Kidney glomerular epithelial cell (primary cell): ENCODE measurements at places on chromosomes 4 and X.

DNA sequence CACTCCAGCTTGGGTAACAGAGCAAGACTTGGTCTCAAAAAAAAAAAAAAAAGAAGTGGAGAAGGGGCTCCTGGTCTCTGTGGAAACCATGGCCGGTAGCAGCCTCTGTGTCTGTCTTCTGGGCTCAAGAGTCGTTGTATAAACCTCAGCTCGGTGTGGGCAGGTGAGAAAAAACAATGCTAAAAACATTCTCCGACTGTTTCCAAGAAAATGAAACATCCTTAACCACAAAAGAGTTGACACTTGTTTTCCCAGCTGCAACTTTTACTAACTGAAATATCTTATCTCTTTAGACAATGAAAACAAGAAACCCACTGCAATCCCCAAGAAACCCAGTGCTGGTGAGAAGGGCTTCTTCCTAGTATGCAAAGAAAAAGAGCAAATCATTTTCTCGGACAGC is 26.2 kb downstream of the CD99 start:
- DNase-seq: no peak

GRCh38 chrX:96924581-96924980 is 40.9 kb downstream of the RPA4 start:
- DNase-seq: no peak

DNA sequence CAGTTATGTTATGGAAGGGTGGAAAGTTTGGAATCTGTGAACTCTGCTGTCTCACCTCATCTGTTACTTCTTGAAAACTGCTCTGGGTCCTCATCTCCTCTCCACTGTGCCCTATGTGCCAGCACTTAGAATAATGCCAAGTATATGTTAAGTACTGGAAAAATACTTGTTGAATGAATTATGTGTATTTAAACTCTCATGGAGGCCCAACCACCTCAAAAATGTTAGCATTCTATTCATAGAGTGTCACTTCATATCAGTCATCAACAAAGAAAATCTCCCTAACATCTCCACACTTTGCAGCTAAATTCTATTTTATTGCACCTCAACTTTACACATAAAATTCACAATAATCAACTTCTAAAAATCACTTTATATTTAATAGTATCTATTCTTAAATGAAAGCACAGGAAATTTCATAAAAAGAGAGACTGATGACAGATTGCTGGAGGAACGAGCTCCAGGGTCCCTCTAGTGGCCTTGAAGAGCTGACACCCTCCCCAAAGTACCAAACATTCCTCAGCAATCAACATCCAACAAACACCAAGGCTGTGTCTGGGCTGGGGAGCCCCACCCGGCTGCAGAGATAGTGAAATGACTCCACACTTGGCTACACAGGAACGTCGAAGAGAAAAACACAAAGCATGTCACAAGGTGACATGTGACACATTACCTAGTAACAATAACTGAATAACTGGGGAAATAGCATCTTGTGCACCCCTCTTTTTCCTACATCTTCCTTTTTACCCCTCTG is 45.8 kb downstream of the SLC39A8 start:
- DNase-seq: peak; percentile 43

- DNase-seq: peak; percentile 2
These were observed 5.9 kb downstream of the IRAK1 start for GRCh38 chrX:154013614-154014360.

GRCh38 chr4:112704322-112704721 is 67.4 kb downstream of the LARP7 start:
- DNase-seq: no peak

DNA sequence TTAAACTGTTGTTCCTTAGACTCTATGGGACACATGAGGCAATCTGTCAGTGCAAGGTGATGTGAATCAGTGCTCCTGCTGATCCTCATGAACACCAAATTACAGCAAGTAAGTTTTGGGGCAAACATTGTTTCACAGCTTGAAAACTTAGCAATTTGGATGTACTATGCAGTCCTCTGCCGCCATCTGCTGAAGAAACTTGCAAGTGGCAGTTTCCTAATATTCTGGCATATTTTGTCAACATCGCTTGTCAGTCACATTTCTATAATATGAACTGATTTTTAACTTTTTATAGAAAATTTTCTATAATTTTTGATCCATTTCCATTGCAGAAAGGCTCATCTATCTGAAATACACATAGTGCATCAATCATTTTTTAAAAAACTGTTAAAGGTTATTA is 56.3 kb downstream of the ZAR1 start:
- peak; percentile 15 for DNase-seq

DNA sequence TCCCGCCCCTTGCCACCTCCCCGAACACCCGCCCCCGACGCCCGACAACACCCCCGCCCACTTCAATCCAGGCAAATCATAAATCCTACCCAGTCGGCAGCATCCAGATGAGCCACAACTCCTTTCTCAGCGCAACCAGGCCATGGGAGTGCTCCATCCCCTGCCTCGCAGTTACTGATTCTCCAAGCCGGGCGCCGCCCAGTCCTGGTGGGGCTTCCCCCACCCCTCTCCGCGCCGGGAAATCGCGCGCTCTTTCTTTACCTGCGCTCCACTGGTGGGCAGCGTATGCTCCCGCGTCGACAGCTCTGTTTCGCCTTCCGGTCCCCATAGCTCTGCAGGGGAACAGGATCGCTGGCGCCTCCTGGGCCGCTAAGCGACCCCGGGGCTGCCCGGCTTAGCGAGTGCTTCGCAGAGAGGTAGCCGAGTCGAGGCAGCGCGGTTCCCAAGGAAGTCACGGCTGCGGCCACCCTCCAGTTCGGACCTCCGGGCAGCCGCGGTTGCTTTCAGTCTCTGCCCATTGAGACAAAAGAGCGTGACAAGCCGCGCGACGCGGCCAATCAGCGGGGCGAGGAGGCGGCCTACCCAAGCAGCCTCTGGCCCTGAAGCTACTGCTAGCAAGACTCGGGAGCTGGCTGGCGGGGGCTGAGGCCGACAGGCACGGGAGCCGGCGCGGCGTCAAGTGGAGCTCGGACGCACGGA is 43.7 kb upstream of the TMSB15B start:
- DNase-seq: peak; percentile 53

GRCh38 chrX:153933748-153934147 is 1.1 kb downstream of the NAA10 start:
- DNase-seq: no peak

DNA sequence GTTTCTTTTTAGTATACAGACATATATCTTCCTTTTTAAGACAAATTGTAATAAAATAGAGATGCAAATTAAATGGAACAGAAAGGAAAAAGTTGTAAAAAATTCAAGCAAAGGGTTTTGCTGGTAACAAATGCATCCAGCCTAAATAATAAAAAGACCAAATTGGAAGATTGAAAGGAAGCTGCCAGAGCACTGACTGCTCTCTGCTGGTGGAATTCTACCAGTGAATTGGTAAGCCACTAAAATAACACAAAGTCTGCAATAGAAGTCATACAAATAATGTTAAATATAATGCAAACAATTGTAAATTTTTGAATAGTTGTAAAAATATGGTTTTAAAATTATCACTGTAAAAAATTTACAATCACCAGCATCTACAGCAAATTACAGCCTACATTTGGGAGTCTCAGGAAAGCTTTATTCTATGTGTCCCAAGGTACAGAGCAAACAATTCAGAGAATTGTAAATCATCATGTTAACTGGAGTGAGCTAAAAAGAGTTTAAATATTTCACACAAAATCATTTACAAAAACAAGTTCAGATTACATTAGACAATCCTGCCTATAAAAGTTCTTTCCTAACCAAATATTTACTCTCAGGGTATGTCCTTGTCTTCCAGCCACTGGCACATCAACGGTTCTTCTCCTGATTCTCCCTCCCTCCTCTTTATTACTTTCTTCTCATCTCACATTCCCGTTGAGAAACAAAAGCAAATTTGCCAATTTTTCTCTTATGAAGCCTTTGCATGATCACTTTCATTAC is 1322.5 kb downstream of the PCDH7 start:
- no peak for DNase-seq

GRCh38 chrX:63394872-63395271 is 43.7 kb upstream of the SPIN4 start:
- DNase-seq: no peak

GRCh38 chr4:147571036-147571770 is 46.0 kb upstream of the TMEM184C start:
- no peak for DNase-seq

DNA sequence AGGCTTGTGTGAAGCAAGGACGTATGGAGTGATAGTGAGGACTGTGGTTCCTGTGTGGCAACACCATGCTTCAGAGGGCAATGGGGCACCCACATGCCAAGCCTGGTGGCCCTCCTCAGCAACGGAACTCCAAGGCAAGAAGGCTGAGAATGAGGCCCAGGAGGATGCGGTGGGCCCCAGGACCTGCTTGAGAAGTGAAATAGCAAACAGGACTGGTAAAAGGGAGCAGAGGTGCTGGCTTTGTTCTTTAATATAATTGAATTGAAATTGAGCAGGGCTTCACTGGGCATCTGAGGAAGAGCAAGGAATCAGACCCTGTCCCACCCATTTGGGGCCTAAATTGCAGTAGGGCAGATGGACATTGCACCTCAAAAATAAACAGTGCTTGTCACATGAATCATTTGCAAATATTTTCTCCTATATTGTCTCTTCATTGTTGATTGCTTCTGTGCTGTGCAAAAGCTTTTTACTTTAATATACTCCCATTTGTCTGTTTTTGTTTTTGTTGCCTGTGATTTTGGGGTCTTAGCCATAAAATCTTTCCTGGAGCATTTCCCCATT is 2.3 kb downstream of the TMEM187 start:
- DNase-seq: no peak

- DNase-seq: peak; percentile 41
These were observed 5.9 kb upstream of the GRPEL1 start for GRCh38 chr4:7073526-7074390.

- DNase-seq: no peak
These were observed 163.0 kb downstream of the BTC start for GRCh38 chr4:74631338-74631737.

DNA sequence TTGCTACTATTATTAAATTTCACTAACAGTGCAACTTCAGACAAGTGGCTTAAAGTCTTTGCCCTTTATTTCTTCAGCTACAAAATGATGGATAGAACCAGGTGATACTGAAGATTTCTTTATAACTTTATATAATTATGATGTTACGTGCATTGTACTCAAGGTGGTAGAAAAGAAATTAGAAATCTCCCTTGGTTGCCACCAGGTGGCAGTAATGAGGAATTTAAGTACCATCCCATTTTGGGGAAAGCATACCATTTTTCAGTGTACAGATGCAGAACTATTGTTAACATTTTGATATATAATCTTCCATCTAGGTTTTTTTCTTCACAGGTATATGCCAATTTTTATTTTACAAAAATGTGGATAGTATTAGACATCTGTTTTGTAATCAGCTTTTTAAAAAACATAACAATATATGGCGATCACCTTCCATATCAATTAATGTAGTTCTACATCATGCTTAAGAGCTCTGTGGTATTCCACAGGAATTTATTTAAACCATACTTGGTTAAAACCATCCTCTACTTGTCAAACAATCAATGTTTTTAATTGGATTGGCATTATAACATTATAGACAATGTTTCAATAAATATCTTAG is 37.7 kb upstream of the RAB33B start:
- peak; percentile 5 for DNase-seq

- peak; percentile 25 for DNase-seq
These were observed 48.8 kb downstream of the MAP7D2 start for GRCh38 chrX:20067709-20068561.

DNA sequence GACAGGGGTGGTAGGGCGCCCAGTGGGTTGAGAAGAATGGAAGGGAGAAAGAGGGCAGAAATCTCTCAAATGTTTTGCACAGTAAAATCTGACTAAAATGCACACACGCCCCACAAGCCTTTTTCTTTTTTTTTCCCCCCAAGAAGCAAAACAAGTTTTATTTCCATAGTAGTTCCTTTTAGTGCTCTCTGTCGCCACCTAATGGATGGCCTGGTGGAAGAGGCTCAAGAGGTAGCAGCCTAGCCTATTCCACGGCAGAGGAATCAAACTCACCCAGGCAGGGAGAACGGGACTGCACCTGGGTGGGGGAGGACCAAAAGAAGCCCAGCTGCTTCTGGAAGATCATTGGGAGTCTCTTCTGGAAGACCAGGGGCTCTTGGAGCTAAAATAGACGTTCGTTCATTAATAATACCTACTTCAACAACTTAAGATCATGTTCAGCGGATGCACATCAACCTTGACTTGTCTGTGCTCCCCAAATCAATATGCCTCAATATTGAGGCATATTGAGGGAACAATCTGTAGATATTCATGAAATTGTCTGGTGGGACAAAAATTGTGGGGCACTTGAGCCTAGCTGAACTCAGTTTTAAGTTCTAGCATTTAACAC is 31.6 kb upstream of the IRAK1 start:
- peak; percentile 5 for DNase-seq

DNA sequence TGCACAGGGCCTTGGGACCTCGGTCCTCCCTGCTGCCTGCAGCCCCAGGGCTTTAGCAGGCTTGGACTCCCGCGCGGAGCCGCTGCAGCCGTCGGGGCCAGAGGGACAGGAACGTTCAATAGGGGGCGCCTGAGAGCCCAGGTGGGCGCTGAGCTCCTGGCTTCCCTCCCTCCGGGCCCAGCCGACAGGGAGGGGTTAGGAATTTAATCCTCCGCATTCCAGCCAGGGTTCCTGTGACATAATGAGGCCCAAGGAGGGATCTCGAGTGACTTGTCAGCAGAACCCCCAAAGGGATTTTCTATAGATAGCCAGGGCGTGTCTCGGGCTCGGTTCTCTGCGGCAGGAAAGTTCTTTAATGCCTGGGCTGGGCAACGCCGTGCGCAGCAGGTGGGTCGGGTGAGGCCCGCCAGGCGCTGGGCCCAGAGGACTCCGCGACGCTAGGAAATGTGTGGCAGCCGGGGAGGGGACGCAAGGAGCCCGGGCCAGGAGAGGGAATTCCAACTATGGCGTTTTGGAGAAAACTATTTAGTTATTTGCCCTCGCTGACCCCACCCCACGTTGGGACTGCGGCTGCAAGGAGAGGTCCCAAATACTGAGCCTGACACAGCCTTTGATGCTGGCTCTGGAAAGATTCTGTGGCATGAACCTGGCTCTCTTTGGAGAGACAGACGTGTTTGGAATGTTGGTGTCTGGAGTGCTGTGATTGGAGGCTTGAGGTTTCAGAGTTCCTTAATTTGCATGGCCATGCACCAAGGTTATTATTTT is 285.2 kb upstream of the GATB start:
- no peak for DNase-seq

- peak; percentile 38 for DNase-seq
These were observed 30.2 kb upstream of the TSPAN5 start for GRCh38 chr4:98688411-98689290.

GRCh38 chr4:45647823-45648222 is 476.0 kb downstream of the GABRG1 start:
- no peak for DNase-seq

DNA sequence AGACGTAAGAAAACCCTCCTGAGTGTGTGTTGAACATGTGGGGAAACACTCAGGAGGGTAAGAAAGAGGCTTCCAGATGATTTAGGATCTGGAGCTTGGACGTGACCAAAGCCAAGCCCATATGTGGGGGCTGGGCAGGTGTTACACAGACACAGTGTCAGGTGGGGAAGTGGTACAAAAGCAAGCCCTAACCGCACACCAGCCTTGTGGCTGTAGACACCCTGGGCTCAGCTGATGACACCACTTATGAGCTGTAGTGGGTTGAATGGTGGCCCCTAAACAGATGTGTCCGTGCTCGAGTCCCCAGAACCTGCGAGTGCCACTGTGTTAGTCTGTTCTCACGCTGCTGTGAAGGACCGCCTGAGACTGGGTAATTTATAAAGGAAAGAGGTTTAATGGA is 25.0 kb upstream of the NSG1 start:
- DNase-seq: no peak

- no peak for DNase-seq
These were observed 237.0 kb downstream of the IDS start for GRCh38 chrX:149267878-149268813.

GRCh38 chrX:140766024-140766611 is 56.6 kb downstream of the LINC00632 start:
- DNase-seq: peak; percentile 0
